ENCODE measurements at places on chromosomes 4 and X. TPM values are rescaled to one million over a fixed set of nuclear protein-coding genes. Genes with fewer than 3 reads are reported as not detected.
A peak's percentile ranks its signal among the peaks of the same experiment; 100 is the strongest.

- DNase-seq: no peak
Measured at GRCh38 chr4:48879561-48880442, 26.8 kb downstream of the OCIAD2 start.

GRCh38 chr4:120902925-120903324 lies 19.6 kb downstream of the PRDM5 start:
- DNase-seq: peak; percentile 35

DNA sequence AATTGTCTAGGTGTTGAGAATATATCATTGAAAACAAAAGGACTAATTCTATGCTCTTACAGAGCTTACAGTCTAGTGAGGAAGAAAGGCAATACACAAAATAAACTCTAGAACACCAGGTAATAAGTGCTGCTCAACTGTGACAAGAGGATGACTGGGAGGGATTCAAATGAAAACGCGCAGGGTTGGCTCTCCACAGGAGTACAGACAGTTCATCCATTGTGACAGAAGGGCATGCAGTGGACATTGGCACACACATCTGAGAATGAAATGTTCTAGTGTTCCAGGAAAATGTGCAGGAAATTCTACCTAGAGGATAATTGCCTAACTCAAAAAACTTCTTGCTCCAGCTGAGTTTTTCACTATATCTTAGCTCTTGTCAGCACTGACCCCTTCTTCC lies 492.0 kb downstream of the IDS start:
- no peak for DNase-seq

GRCh38 chr4:107823870-107824349 lies 822 bp upstream of the SGMS2 start:
- no peak for DNase-seq

DNA sequence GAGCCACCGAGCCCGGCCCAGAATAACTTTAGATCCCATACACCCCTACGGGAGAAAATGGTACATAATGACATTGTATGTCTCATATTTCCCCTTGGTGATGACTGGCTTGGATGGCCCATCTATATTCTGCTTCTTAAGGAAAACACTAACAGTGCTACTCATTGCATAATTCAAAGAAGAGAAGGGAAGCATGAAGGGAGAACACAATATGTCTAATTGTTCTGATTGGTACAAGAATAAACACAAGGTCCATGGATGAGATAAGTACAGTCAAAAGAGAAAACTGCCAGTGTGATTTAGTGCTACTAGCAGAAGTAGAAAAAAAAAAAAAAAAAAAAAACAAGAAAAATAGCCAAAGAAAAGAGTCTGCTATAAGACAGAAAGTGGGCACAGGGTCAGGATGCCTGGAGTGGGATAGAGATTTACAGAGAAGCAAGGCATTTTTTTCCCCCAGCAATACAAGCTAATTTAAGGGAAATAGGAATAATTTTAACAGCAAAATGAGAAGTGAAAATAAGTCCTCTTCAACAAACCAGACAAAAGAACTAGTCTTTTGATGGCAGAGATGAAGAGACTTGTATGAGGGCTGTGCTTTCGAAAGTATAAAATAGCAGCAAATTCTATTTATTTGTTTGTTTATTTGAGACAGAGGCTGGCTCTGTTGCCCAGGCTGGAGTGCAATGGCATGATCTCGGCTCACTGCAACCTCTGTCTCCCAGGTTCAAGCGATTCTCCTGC lies 96.5 kb upstream of the MAP3K15 start:
- no peak for DNase-seq

The SULT1E1 gene
- not detected for total RNA-seq

GRCh38 chrX:120365320-120365719 lies 3.4 kb downstream of the ATP1B4 start:
- peak; percentile 68 for DNase-seq

The ALAS2 gene
- total RNA-seq: not detected

DNA sequence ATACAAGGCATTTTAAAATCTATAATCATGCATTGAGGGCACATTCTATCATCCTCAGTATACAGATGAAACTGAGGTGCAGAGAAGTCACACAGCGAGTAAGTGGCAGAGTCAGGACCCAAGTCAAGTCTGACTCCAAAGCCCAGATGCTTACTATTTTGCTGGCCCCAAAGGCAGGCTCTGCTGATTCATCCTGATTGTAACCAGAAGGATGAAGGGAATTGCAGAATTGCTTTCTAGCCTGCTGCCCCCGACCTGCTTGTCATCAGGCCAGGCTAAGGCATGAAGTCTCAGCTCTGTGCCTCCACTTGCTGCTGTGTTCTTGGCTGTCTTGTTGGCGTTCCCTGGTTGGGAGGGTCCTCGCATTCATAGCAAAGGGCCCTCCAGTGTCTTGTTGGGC lies 62.7 kb downstream of the SLC9A6 start:
- no peak for DNase-seq

The XAGE1A gene
- total RNA-seq: not detected
